Activated CD4-positive, alpha-beta T cell treated with anti-CD3 and anti-CD28 coated beads, Interleukin-2, amount 10 ng/mL, durations not matched to agents 24 days and 14 days (primary cell): ENCODE measurements at places on chromosomes 1 and 21.

- DNase-seq = no peak
Observed at GRCh38 chr1:48030696-48031365, 33.6 kb upstream of the TRABD2B start.

- DNase-seq = no peak
Observed at GRCh38 chr1:26125946-26126320, 14.3 kb downstream of the PDIK1L start.

- no peak for DNase-seq
Observed at GRCh38 chr1:172452536-172453152, 8.8 kb upstream of the PIGC start.

DNA sequence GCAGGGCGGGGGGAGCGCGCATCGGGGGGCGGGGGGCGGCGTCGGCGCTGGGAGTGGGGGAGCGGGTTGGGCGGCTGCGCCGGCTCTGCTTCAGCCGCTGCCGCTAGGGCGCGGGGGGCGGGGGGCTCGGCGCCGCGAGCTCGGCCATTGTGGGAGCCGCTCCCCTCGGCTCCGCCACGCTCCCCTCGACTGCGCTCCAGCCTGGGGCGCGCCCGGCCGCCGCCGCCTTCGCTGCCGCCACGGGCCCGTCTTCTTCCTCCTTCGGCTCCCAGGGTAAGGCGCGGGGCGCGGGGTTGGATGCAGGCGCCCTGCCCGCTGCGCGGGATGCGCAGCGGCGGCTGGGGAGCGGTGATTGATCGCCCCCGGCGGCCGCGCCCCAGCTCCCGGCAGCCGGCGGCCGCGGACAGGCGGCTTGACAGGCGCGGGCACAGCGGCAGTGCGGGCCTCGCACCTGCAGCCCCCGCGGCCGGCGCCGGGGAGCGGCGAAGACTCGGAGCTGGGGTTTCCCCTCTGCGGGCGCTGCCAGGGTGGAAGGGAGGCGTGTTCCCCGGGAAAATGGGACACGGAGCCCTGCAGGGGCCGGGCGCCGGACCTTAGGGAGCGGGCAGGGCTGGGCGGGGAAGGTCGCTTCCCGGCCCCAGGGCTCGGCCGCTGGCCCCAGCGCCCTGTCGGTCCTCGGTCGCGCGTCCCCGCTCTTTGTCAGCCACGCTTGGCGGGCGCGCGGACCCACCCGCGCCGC, 55.3 kb downstream of the NDUFS5 start:
- peak; percentile 74 for DNase-seq

GRCh38 chr1:61358770-61359455, 276.6 kb downstream of the NFIA start:
- no peak for DNase-seq

- DNase-seq = no peak
Observed at GRCh38 chr1:197778366-197778945, 3.2 kb upstream of the DENND1B start.

GRCh38 chr1:104745875-104746274, 996.2 kb downstream of the AMY1C start:
- DNase-seq = no peak

DNA sequence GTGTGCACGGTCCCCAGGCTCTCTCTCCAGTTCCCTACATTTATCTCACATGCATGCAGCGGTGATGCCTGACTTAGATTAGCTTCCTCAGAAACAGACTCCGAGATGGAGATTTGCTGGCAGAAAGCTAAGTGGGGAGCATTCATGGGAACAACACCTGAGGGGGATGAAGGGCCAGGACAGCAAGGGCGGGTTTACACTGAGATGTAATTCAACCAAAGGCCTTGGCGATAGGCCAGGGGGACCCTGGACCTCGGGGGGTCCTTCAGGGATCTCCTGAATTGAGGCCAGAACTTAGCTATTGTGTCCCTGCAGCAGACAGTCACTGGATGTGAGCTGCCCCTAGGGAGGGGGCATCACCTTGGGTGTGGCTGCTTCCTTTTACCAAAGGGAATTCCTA, 246.1 kb upstream of the CSF3R start:
- no peak for DNase-seq
